Karpas-422 (cell line): ENCODE measurements at places on chromosomes 16 and 17.

DNA sequence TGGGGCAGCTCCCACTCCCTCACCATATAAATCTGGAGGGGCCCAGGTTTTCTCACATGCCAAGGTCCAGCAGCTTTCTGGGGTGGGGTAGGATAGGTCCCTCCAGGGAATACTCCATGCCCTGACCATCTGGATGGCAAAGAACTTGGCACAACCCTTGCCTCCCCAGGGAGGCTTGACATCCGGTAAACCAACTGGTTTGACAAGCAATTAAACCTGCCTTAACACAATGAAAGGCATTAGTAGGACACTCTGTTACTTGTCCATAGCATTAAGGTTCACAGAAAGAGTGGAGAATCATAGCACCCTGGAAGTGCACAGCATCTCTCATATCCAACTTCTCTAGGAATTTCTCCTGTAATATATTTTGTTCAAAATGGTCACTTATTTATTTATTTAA is 63.9 kb upstream of the MAF start:
- no peak overlapping the region for H3K4me3 ChIP-seq
- no peaks in the 10 kb centered on the region for H3K27me3 ChIP-seq
- H3K27ac ChIP-seq, result no peak overlapping the region
- no peak for DNase-seq
- H3K36me3 ChIP-seq, result no peaks in the 10 kb centered on the region
- H3K4me1 ChIP-seq, result no peaks in the 10 kb centered on the region

DNA sequence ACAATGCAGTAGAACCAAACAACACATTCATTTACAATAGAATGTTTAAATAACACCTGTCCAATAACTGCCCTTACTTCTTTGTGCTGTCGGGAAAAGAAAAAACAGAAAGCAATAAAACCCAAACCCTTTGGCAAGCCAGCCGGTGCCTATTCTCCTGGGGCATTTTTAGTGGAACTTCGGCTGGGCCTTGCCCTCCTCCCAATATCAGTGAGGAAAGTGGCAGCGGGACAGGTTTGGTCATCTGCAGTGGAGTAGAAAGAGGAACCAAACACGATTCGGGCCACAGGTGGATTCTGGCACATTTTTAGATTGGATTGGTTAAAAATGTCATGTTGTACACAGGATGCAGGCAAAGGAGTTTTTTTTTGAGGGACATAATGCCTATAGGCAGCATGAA is 32.0 kb downstream of the PSME3IP1 start:
- H3K4me3 ChIP-seq, result no peak overlapping the region
- peaks cover 40% of the 10 kb centered on the region for H3K36me3 ChIP-seq

DNA sequence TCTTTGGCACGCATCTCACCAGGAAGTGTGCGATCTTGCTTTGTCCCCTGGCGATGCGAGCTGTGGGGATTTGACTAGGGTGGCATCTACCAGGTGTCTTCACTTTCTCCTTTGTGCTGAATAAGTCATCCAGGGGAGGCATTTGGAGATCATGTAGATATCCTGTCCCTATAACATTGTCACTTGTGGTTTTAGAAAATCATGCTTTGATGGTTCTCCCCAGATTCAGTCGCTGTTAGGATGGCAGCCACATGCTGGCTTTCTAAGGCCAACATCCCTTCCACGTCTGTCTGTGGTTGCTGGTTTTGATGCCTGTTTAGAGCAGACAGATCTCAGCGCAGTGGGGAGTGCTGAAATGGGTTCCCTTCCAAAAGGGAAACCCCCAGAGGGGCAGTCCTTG is 2.5 kb downstream of the ADAD2 start:
- no peak for DNase-seq
- no peaks in the 10 kb centered on the region for H3K36me3 ChIP-seq
- H3K4me1 ChIP-seq, result peaks cover 4% of the 10 kb centered on the region
- no peak overlapping the region for H3K27ac ChIP-seq

- no peaks in the 10 kb centered on the region; the same call in 1 of the 2 replicates for H3K4me1 ChIP-seq
- H3K4me3 ChIP-seq, result no peak overlapping the region
- DNase-seq, result no peak
- H3K36me3 ChIP-seq, result no peaks in the 10 kb centered on the region
- no peaks in the 10 kb centered on the region for H3K27me3 ChIP-seq
- no peak overlapping the region for H3K27ac ChIP-seq
These were observed 224.9 kb downstream of the TANC2 start for GRCh38 chr17:63190821-63191370.

DNA sequence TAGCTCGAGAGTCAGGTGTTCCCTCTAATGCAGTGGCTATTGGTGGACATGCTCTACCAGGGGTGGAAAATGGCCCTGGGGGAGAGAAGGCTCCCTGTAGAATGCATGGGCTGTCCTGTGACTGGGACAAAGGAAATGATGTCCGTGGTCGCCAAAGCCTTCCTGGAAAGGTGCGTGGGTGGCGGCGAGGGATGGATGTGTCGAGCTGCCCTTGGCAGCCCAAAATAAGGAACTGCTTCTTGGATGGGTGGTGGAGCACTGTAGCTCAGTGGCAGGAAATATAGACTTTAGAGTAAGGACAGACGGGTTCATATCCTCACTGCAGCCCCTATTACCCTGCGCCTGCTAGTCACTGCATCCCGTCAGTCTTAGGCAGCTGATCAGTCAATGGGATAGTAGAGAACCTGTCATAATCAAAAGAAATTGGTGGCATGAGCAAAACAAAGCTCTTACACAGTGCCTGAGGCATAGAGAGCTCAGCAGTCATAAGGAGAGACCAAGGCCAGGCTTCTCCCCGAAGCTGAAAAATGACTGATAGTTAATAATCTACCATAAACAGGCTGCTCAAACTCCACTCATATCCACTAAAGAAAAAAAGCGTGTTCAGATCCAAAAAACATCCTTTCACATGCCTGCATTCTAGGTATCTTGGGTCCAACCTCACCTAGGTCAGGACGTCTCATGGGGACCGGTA is 123.5 kb upstream of the PLCG2 start:
- DNase-seq, result no peak
- no peaks in the 10 kb centered on the region for H3K27me3 ChIP-seq
- H3K36me3 ChIP-seq, result no peaks in the 10 kb centered on the region
- H3K27ac ChIP-seq, result no peak overlapping the region
- H3K4me1 ChIP-seq, result no peaks in the 10 kb centered on the region

DNA sequence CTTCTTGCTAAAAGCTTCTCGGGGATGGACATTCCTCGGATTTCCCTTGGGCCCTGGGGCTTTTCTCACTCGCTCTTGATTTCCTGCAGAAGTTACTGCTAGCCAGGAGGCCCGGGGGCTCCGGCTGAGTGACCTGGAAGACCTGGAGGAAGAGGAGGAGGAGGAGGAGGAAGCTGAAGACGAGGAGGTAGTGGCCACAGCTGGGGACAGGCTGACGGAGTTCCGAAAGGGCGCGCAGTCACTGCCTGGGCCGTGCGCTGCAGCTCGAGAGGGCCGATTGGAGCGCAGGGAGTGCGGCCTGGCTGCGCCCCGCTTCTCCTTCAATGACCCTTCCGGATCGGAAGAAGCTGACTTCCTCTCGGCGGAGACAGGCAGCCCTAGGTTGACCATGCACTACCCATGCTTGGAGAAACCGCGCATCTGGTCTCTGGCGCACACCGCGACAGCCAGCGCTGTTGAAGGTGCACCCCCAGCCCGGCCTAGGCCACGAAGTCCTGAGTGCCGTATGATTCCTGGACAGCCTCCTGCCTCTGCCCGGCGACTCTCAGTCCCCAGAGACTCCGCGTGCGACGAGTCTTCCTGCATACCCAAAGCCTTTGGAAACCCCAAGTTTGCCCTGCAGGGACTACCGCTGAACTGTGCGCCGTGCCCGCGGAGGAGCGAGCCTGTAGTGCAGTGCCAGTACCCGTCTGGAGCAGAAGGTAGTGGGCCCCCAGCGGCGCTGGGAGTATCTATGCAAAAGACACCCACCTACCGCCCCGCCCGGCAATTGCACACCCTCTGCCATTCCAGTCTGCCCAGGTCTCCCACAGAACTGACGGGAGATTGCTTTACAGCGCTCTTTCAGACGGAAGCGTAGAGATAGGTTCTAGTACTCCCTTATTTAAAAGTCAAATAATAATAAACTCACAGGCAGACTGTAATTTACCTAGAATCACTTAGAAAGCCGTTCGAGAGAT is 4.9 kb downstream of the IRX6 start:
- peaks cover 32% of the 10 kb centered on the region for H3K4me1 ChIP-seq
- no peaks in the 10 kb centered on the region for H3K36me3 ChIP-seq
- H3K27ac ChIP-seq, result no peak overlapping the region
- DNase-seq, result peak; percentile 45
- no peak overlapping the region for H3K4me3 ChIP-seq
- no peaks in the 10 kb centered on the region for H3K27me3 ChIP-seq

DNA sequence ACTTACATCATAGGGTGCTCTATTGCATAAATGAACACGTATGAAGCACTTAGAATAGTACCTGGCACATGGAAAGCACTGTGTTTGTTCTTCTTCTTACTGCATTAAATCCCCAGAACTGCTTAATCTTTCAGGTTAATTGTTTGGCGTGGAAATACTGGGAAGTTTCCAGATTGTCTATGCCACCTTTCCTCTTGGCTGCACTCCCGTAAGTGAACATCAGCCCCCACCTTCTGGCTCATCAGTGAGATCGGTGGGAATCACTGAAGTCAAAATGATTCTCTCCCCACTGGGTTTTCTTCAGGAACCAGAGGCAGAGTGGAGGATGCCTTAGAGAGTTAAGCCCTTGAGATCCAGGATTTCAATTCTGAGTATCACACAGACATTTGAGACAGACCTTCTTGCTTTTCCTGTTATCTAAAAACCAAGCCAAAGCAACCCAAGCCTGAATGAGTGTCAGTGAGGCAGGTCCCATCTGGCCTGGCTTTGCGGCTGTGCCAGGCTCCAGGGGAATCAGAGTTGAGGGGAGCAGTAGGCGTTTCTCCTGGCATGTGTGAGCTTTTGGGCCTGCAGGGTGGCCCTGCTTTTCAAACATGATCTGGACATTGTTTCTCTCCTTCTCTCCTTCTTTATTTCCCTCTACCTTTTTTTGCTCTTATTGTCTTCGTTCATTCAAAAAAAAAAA is 59.1 kb downstream of the OTOA start:
- peaks cover 6% of the 10 kb centered on the region for H3K4me1 ChIP-seq
- H3K27ac ChIP-seq, result no peak overlapping the region
- no peaks in the 10 kb centered on the region for H3K36me3 ChIP-seq
- no peaks in the 10 kb centered on the region for H3K27me3 ChIP-seq

- H3K4me1 ChIP-seq, result no peaks in the 10 kb centered on the region
- no peak overlapping the region for H3K27ac ChIP-seq
- peaks cover 44% of the 10 kb centered on the region for H3K36me3 ChIP-seq
- DNase-seq, result no peak
- no peaks in the 10 kb centered on the region for H3K27me3 ChIP-seq
- no peak overlapping the region for H3K4me3 ChIP-seq
These were observed 70.0 kb downstream of the CDK12 start for GRCh38 chr17:39531252-39531651.

GRCh38 chr17:42459256-42459800 is 650 bp downstream of the ATP6V0A1 start:
- H3K27me3 ChIP-seq, result no peaks in the 10 kb centered on the region
- peak overlapping the region; percentile 80 for H3K4me3 ChIP-seq
- H3K4me1 ChIP-seq, result peaks cover 41% of the 10 kb centered on the region
- H3K36me3 ChIP-seq, result peaks cover 9% of the 10 kb centered on the region; the same call in 1 of the 2 replicates
- peak; percentile 69 for DNase-seq

DNA sequence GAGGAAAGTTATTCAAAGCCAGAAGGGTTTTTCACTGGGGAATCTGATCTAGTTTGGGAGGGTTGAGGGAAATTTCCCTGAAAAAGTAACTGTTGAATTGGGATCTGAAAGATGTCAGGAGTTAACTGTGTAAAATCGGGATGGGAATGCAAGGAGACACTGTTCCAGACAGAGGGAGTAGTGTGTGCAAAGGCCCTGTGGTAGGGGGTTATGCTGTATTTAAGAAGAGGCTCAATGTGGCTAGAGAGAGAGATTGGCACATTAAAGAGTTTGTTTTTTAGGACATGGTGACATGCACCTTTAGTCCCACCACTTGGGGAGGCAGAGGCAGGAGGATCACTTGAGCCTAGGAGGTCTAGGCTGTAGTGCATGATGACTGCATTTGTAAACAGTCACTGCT is 16.9 kb downstream of the CDH3 start:
- no peak for DNase-seq
- H3K4me1 ChIP-seq, result no peaks in the 10 kb centered on the region
- no peaks in the 10 kb centered on the region for H3K27me3 ChIP-seq
- H3K4me3 ChIP-seq, result no peak overlapping the region

GRCh38 chr17:5128905-5129535 is 13.2 kb downstream of the USP6 start:
- H3K4me3 ChIP-seq, result no peak overlapping the region
- no peak overlapping the region for H3K27ac ChIP-seq
- no peaks in the 10 kb centered on the region for H3K27me3 ChIP-seq
- no peaks in the 10 kb centered on the region for H3K36me3 ChIP-seq
